ENCODE measurements at places on chromosomes 7 and 10.

DNA sequence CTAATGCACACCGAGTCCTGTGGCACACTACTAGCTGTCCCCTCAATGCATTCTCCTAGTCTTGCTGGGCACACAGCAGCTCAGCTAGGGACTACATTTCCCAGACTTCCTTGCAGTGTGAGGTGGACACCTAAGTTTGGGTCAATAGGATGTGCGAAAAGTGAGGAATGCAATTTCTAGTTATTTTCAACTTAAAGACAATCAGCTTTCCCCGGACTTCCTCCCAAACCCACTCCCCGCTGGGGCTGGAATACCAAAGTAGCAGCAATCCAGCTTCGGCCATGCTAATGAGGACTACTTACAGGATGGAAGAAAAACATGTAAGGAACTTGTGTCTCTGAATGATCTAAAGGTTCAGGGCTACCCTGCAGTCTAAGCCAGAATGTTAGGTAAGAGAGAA lies 286.4 kb upstream of the LRRN3 start:
- no peak for DNase-seq

DNA sequence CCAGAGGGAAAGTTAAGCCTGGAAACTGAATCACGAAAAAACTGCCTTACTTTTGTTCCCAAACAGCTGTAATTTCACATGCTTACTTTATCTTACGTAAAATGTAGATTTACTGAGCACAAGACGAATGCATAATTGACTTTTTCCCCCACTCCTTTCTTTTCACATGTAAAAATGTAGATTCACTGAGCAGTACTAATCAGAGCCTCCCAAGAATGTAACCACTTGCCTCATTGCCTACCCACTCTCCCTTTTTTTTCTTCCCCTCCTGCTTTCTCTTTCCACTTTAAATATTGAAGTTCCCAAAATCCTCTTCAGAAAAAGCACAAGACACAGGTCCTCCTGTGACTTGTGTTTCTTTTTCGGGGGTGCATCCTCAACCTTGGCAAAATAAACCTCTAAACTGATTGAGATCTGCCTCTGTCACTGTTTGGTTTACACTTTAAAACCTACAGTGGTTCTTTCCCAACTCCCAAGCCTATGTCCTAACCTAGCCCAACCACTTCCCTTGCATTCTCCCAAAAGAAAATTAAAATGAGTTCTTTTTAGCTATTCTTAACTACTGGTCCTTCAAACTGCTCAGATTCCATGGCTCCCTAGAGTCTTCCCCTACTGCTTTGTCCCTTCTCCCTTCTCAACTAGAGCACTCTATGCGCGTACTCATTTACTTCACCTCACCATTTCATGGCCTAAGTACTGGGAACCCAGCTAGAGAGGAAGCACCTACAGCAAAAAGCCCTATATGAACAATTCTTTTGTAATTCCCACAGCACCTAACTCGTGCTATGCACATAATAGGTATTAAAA lies 236.6 kb upstream of the MKLN1 start:
- DNase-seq = no peak

DNA sequence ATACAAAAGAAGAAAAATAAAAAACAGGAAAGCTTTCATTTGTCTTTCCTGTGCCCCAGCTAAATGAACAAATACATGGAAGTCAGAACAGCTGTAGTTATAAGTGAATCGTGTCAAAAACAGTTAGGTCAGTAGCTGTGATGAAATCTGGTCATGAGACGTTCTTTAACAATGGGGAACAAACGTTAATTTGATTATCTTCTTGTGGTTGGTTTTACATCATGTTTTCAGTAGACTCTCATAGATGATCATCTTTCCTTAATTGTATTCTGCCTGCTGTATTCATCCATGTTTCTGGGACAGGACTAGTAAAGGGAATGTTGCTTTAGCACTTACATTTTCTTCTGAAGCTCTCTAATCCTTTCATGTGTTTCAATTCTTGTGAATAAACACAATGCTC lies 97.0 kb downstream of the PCLO start:
- no peak for DNase-seq

DNA sequence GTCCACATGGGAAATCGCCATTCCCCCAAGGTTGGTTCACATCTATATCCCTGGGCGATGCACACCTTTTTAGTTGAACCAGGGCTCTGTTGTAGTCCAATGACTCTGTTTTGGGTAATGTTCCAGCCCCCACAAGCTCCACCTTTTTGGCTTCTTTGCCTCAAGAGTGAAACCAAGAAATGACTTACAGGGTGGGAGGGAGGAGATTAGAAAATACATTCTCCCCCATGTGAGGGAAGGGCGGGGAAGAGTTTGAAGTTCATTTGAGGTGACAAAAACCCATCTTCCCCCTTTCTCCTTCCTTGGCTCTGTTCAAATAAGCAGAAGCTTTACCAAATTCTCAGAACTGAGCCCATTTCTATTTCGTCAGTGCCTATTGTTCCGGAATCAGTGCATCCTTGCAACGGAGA lies 82.8 kb downstream of the GATA3 start:
- DNase-seq = no peak

- DNase-seq = no peak
Observed at GRCh38 chr7:39321909-39322498, 244.2 kb upstream of the YAE1 start.

- peak; percentile 4 for DNase-seq
Observed at GRCh38 chr7:76108540-76109233, 60.8 kb downstream of the MDH2 start.

GRCh38 chr10:85581371-85581770 lies 785.2 kb downstream of the GRID1 start:
- DNase-seq = no peak

GRCh38 chr7:16136896-16137295 lies 284.4 kb downstream of the CRPPA start:
- DNase-seq = no peak

DNA sequence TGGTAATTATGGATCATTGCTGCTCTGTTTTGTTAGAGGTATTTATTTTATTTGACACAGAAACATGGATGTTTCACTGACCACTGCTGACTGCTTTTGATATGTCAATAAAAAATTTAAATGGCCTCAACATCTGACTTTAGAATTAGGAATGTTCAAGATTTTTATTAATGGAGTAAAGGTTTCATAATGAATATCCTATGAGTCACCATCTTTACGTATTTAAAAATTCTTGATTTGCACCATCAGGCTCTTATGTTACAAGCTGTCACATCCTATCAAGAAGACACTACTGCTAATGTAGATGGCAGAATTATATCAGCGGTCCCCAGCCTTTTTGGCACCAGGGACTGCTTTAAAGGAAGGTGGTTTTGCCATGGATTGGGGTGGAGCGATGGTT lies 578.7 kb upstream of the NRP1 start:
- DNase-seq = no peak
